Right hindlimb (tissue), 1 donor: ENCODE measurements at places on chromosomes 1 and 21.

- DNase-seq = no peak
Measured at GRCh38 chr21:41895643-41896493, 16.7 kb upstream of the PRDM15 start.

DNA sequence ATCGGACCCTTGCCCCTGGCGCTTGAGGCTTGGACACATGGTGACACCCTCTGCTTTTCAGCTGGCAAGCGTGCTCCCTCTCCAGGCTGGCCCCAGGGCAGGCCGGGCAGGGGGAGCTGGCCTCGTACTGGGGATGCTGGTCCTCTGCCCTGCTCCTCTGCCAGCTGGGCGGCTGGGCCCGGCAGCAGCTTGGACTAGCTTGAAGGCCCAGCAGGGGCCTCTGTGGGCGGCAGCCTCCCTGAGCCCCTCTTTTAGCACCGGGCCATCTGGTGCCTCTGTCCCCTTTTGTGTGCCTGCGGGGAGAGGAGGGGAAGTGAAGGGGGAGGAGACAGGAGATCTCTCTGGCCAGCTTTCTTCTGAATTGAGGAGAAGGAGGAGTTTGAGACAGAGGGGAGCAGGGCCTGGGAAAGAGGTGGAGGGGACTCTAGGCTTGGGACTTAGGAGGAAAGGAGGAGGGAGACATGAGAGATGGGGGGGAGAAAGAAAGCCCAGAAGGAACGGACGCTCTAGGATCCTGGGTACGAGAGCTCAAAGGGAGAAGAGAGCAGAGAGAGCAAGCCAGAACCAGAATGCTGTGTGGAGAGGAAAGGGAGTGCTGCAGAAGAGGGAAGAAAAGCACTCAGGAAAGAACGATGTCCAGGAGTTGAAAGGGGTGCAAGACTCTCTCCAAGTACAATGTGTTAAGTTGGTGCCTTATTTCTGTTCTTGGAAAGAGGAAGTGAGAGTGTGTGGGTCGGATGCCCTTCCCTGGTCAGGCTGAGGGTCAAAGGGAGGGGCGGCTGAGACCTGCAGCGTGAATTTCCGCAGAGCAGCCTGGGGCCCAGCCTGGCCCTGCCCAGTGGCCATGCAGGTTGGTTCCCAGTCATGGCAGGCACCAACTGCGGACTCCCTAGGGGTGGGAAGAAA, 40.3 kb downstream of the IER5 start:
- DNase-seq = no peak

GRCh38 chr1:44723496-44724295, 7.3 kb downstream of the RNU5D-1 start:
- DNase-seq = no peak

GRCh38 chr1:227959325-227959860, 11.7 kb upstream of the WNT9A start:
- no peak for DNase-seq

- DNase-seq = no peak
Measured at GRCh38 chr1:183699616-183700160, 46.6 kb upstream of the APOBEC4 start.

DNA sequence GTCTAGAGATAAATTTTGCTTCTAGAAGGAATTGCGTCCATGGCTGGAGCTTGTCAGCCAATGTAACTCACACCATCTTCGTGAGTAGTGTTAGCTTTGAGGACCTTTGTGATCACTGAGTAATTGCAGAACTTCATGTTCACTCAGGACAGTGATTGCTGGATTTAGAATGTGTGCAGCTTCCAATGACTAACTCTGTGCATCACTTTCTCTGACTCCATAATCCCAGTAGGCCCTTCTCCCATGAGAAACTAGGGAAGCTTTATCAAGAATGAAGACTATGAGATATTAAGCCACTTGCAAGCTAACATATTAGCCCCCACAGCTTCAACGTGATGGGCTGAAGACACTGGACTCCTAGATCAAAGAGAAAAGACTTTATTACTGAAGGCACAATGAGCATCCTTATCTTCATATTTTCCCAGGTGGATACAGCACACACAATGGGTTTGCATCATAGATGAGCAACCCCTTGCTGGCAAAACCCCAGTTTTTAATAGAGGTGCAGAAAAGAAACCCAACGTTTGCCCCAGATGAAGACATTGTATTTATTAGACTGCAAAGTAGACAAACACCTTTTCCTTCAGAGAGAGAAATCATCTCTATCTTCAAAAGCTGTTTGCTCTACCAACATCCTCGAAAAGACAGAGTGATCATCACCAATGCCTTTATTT, 561.0 kb downstream of the LTN1 start:
- DNase-seq = no peak

DNA sequence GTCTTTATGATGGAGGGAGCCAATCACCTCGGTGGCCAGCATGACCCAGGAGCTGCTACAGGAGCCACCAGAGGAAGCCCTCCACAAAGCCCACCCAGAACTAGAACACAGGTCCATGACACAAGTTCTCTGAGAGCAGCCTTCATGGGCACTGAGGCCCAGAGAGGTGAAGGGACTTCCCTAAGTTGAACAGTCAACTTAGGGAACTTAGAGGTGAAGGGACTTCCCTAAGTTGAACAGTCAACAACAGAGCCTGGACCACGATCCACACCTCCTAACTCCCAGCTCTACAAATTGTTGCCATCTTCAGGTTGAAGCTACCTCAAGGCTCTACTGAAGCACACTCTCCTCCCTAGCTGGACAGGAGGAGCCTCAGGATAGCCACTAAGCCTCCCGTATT, 132.7 kb downstream of the CCDC185 start:
- no peak for DNase-seq

- DNase-seq = no peak
Measured at GRCh38 chr1:176448340-176448739, 14.6 kb upstream of the PAPPA2 start.

DNA sequence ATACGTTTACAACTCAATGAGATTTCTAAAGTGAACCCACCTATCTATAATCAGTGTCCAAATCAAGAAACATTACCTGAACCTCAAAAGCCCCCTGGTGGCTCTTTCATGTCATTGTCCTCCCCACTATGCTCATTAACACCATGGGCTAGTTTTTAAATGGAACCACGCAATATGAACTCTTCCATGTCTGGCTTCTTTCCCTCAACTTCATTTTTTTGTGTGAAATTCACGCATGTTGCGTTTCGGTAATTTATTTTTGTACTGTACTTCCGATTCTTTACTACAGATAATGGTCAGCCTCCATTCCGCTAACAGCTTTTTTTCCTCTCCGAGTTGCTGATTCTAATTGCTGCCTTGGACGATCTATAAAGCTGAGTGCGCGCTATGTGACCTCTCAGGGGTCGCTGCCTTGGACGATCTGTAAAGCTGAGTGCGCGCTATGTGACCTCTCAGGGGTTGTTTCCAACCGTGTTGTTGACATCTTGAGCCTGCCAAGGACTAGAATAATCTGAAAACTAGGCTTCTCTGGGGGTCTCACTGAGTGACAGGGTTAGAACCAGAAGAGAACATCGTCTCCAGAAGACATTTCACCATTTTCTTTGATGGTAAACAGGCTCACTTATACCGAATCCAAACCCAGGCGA, 1.1 kb upstream of the CACYBP start:
- peak; percentile 33 for DNase-seq

GRCh38 chr1:184866991-184867788, 107.1 kb downstream of the NIBAN1 start:
- no peak for DNase-seq

- no peak for DNase-seq
Measured at GRCh38 chr1:4166713-4167112, 266.6 kb upstream of the C1orf174 start.

GRCh38 chr1:240254006-240254405, 162.3 kb downstream of the FMN2 start:
- DNase-seq = no peak

GRCh38 chr1:35222322-35223083, 29.6 kb upstream of the SFPQ start:
- DNase-seq = peak; percentile 19

- DNase-seq = no peak
Measured at GRCh38 chr21:40832316-40832715, 14.6 kb downstream of the DSCAM start.

- DNase-seq = no peak
Measured at GRCh38 chr1:93969371-93969770, 60.1 kb upstream of the GCLM start.

DNA sequence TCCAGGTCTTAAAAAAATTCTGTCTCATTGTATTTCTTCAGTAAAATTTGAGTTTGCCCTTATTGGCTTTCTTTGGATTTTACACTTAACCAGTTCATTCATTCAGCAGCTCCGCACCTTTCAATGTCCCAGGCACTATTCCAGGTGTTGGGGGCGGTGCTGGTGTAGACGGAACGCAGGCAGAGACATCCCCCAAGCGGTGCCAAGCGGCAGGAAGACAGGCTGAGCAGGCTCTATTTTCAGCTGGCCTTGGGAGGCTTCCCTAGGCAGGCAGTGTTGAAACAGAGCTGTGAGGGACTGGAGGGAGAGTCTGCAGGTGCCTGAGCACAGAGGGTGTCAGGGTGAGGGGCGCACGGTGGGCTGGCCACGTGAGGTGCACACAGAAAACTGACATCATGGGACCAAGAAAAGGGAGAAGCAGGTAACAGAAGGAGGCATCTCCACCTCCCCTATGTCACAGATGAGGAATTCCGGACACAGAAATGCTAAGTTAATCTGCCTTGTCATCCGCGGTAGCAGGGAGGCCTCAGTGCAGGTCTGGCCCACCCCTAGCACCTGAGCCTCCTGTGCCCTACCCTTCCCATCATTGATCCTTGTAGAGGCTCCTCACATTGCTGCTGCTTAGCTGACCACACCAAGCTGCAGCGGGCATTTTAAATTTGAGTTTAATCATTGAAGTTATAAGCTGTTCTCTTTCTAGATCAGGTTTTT, 40.8 kb downstream of the SLC37A1 start:
- no peak for DNase-seq

GRCh38 chr1:6180268-6180706, at the start of gene CHD5:
Gene CHD5 (minus strand): TSS chr1:6180321. CDS start chr1:6180023, 298 bp downstream.
- DNase-seq = no peak

DNA sequence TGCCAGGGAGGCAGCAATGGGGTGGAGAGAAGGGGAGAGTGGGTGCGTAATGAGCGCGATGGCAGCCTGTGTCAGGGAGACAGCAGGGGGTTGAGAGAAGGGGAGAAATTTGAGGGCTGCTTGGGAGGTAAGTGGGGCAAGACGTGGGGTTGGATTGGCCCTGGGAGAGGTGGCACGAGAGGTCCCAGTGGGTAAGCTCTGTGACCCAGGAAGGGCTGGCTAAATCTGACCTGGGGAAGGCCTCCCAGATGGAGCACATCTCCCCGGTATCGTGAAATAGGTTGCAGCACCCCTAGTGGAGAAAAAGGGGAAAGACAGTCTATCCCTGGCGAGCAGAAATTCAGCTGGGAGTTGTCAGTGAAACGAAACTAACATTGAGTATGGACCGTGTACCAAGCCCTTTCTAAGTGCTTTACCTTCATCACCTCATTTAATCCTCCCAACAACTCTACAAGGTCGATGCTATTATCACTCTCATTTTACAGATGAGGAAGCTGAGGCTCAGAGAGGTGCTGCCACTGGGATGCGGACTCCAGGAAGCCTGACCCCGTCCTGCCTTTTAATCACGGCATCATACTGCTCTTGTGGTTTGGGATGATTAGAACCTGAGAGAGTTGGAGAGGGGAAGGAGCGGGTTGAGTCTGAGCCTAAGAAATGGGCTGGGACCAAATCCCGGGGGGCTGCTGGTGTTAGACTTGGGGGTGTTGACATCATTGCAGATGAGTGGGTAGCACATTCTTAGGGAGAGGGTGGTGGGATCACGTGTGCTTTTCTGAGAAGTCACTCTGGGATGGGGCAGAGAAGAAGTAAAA, 56.6 kb upstream of the RPL11 start:
- peak; percentile 66 for DNase-seq

GRCh38 chr1:7376676-7377075, 394.4 kb upstream of the VAMP3 start:
- no peak for DNase-seq

GRCh38 chr1:116323491-116323890, 49.6 kb upstream of the ATP1A1 start:
- no peak for DNase-seq

DNA sequence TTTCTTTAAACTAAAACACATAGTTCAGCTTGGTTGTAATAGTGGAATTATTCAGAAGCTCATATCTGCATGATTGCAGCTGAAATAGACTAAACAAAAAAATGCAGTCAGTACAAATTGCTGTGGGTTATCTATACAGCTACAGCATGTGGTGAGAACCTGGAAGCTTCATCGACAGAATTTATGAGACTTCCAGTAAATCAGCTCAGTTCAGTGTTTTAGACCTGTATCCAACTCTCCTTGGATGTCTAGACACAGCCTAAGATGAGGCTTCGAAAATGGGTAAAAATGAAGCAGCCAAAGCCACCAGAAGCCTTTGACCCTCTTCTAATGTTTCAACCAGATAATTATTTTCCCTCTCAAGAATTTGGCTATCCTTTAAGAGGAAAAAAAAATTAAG, 127.1 kb upstream of the C1orf105 start:
- peak; percentile 45 for DNase-seq

DNA sequence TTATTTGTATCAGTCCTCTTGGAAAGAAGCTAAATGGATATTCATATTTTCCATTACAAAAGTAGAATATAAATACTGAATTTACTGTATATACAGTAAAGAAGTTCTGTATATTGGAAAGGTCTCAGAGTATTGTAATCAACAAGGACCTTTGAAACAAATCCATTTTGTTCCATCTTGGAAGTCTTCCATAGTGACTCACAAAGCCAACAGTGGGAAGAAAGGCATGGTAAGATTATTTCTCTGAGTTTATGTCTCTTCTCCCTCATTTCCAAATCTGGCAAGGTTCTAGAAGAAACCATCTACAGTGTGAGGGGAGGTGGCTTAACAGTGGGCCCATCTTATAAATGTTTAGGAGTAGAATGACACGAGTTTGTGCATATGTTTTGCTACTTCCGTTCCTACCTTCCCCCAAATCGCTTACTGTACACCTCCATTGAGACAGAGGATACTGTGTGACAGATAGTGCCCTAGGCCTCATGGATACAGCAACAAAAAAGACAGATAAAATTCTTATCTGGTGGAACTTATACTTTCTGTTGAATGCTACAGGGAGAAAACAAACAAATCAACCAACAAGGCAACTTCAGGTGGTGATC, 22.1 kb upstream of the SSX2IP start:
- no peak for DNase-seq

- DNase-seq = no peak
Measured at GRCh38 chr21:39114871-39115575, 68.2 kb downstream of the PSMG1 start.

GRCh38 chr1:89273324-89273778, 691 bp upstream of the GBP5 start:
- DNase-seq = no peak
